Panc1 (cell line): ENCODE measurements at places on chromosomes 16 and 17. TPM values are rescaled to one million over a fixed set of nuclear protein-coding genes. Genes with fewer than 3 reads are reported as not detected.

The ALOX12B gene
- total RNA-seq: not detected

The CCL1 gene
- total RNA-seq: not detected

The HOXB4 gene
- total RNA-seq: 27.9 TPM

The PLXDC1 gene
- total RNA-seq: not detected

The CEP295NL gene
- total RNA-seq: 0.87 TPM

The PLEKHG4 gene
- total RNA-seq: 6.7 TPM

The KCNH4 gene
- 1.5 TPM for total RNA-seq

The BCL6B gene
- 0.18 TPM for total RNA-seq

The MTHFSD gene
- total RNA-seq: 16.5 TPM

The HP gene
- 7.0 TPM for total RNA-seq

The TOM1L1 gene
- total RNA-seq: 53.9 TPM

The TMEM204 gene
- 0.13 TPM for total RNA-seq

The TPSD1 gene
- 0.26 TPM for total RNA-seq

The ZNF75A gene
- total RNA-seq: 24.5 TPM

The COL1A1 gene
- 52.7 TPM for total RNA-seq

The GNAO1 gene
- 33.4 TPM for total RNA-seq

The GLYR1 gene
- 111 TPM for total RNA-seq

The TMIGD1 gene
- not detected for total RNA-seq

The SPATA32 gene
- 0.26 TPM for total RNA-seq

The RND2 gene
- 0.59 TPM for total RNA-seq

The CA4 gene
- total RNA-seq: 1.4 TPM

The METTL2A gene
- 34.2 TPM for total RNA-seq

The LGALS9 gene
- 1.6 TPM for total RNA-seq

The JPT1 gene
- total RNA-seq: 448 TPM

The TBC1D28 gene
- total RNA-seq: not detected

The SAMD14 gene
- total RNA-seq: 6.9 TPM

The HSD17B2 gene
- total RNA-seq: 0.41 TPM

The KCTD11 gene
- 11.0 TPM for total RNA-seq

The SOX8 gene
- 1.8 TPM for total RNA-seq

The NAGS gene
- 2.7 TPM for total RNA-seq

The UMOD gene
- total RNA-seq: not detected

The IL21R gene
- 0.10 TPM for total RNA-seq

The ITGB4 gene
- 100 TPM for total RNA-seq

The HCRT gene
- total RNA-seq: not detected

The OTOP2 gene
- not detected for total RNA-seq

The ERN2 gene
- not detected for total RNA-seq

The PIPOX gene
- total RNA-seq: 2.4 TPM

The GAS2L2 gene
- not detected for total RNA-seq

The KCNJ2 gene
- 1.5 TPM for total RNA-seq

The PLEKHM1 gene
- 28.5 TPM for total RNA-seq

The CDH8 gene
- total RNA-seq: 0.21 TPM

The CCDC144A gene
- total RNA-seq: 0.57 TPM

The FBXW10 gene
- not detected for total RNA-seq

The IL17C gene
- total RNA-seq: not detected

The SEC14L5 gene
- total RNA-seq: 0.26 TPM

The PITPNM3 gene
- 0.44 TPM for total RNA-seq

The LITAFD gene
- total RNA-seq: not detected
